Left forelimb (tissue), 1 donor: ENCODE measurements at places on chromosomes 12 and 14.

DNA sequence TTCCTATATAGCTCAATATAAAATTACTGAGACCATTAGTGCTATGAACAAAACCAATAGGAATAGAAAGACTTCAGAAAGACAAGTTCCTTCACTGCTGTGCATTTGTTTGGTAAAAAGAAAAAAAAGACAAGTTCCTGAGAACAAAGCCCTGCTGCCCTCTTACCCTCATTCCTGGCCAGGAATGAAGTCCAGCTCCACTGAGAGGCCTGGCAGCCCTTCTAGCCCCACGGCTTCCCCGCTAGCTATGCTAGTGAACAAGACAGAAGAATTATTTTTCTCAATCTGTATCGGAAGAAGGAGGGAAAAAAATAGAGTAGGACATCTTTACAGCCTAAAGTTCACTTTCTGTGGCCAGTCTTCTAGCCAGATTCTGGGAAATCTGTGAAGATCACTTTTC, 1.6 kb downstream of the MFAP5 start:
- DNase-seq = no peak

GRCh38 chr14:56145965-56146364, 27.8 kb downstream of the PELI2 start:
- no peak for DNase-seq

DNA sequence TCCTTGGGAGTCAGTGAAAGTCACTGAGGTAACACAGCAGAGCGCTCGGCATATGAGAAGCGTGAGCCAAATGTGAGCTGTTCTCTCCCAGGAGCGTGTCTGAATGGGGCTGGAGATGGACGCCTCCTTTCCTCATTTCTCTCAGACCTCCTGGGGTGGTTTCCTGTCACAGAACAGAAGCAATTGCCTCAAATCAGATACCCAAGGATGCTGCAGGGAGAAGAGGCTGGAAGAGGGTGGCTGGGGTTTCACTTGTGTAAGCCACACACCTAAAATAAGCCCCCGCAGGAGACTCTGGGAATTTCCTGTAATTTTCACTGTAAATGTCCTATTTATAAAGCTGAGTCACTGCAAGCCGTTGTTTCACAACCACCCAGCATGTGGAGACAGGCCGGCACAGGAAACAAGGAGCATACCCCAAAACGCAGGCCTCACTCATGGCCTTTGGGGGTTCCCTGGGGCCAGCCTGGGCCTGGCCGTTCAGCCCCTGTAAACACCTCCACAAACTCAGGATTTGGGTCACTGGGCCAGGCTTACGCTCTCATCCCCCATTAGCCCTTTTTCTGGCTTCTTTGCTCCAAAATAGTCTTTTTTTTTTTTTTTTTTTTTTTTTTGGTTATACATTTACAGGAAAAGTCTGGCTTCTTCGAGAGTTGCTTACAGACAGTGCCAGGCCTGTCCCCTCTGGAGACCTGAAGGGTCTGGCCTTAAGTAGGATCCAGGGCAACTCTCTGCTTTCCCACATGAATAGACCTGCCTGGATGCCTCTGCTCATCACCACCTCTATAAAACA, 55.3 kb downstream of the VCPKMT start:
- no peak for DNase-seq

GRCh38 chr14:62604524-62604923, 440.7 kb downstream of the KCNH5 start:
- no peak for DNase-seq

GRCh38 chr14:94180655-94181271, 6.6 kb downstream of the PPP4R4 start:
- no peak for DNase-seq

GRCh38 chr14:55336691-55337090, 65.5 kb downstream of the FBXO34 start:
- no peak for DNase-seq

DNA sequence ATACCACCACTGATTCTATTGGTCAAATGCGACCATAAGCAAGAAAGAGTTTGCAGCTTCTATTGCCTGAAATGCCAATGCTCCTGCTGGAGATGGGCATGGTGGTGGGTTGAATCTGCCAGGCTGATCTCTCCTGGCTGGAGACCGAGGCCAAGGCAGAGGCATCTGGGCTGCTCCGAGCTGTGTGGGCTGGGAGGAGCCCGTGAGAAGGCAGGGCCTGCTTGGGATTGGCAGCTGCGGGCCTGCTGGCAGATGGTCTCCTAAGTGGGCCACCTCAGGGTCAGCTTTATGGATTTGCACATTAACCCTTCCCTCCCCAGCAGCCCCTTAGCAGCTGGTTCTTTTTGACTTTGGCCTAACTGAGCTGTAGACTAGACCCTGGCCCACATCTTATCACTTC, 25.4 kb downstream of the SRRM4 start:
- DNase-seq = no peak

- DNase-seq = no peak
These were observed 89.5 kb downstream of the GCH1 start for GRCh38 chr14:54813081-54813480.

- no peak for DNase-seq
These were observed 100.0 kb downstream of the DUSP6 start for GRCh38 chr12:89252284-89252683.

DNA sequence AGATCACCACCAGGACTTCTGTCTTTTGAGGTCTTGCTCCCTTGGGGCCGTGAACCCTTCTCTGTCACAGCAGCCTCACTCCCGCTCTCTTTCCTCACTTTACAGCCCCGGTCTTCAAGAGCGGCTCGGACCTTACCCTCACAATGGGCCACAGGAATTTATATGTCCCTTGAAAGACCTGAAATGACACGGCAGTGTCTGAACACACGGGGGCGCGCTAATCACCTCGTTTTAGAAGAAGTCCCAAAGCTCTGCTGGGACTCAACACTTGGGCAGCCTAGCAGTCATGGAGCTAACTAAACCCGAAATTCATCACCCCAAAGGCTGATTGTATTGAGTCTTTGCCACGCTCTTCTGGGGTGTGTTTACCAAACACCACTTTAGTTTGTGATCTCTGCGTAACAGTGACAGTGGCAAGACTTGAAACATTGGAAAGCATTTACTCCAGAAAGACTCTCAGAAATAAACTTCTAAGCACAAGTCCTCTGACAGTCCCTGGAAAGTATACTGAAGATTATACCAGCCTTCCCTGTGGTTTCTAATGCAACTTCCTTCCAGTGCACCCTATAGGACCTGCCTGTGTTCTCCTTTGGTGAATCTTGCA, 29.0 kb downstream of the SERPINA11 start:
- no peak for DNase-seq
